ENCODE measurements at places on chromosomes 12 and 14.
A peak's percentile ranks its signal among the peaks of the same experiment; 100 is the strongest.

- no peak overlapping the region for H3K4me3 ChIP-seq
- DNase-seq, result no peak
- no peaks in the 10 kb centered on the region for H3K27me3 ChIP-seq
- no peaks in the 10 kb centered on the region for H3K4me1 ChIP-seq
- H3K27ac ChIP-seq, result no peak overlapping the region
Measured at GRCh38 chr14:59814988-59815387, 55.6 kb downstream of the RTN1 start.

DNA sequence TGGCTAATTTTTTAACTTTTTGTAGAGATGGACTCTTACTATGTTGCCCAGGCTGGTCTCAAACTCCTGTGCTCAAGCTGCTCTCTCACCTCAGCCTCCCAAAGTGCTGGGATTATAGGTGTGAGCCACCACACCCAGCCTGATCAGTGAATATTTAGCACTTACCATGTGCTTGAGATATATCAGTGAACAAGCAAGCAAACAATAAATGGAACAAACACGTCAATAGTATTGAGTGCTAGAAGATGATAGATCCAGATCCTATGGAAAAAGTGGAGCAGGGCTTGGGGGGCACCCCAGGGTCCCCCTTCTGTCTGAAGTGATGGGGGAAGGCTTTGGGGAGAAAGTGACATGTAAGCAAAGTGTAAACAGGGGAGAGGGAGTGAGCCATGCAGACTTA is 83.8 kb downstream of the NT5DC3 start:
- no peak overlapping the region for H3K4me3 ChIP-seq
- H3K27me3 ChIP-seq, result no peaks in the 10 kb centered on the region
- DNase-seq, result no peak
- no peaks in the 10 kb centered on the region for H3K4me1 ChIP-seq
- H3K36me3 ChIP-seq, result no peaks in the 10 kb centered on the region
- no peak overlapping the region for H3K27ac ChIP-seq

DNA sequence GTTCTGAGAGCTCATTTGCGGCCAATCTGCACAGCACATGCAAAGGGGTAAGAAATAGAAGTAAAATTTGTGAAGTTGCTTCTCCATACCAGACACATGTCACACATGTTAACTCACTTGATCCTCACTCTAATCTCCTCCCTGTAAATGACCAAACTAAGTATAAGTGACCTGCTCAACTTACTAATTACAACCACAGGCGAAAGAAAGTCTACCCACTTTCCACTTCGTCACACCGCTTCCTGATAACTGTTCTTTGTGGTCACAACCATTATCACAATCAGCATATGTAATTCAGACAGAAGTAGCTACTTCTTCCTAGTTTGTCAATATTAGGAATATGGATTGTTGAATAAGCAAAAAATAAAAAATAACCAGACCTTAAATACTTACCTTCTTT is 293.7 kb upstream of the CLEC14A start:
- no peak overlapping the region for H3K27ac ChIP-seq
- no peak for DNase-seq
- no peaks in the 10 kb centered on the region for H3K36me3 ChIP-seq
- no peaks in the 10 kb centered on the region for H3K27me3 ChIP-seq

GRCh38 chr12:110444455-110444854 is 5.7 kb downstream of the ARPC3 start:
- DNase-seq, result no peak
- H3K27ac ChIP-seq, result no peak overlapping the region
- H3K4me1 ChIP-seq, result peaks cover 34% of the 10 kb centered on the region

GRCh38 chr12:40515041-40515816 is 177.0 kb upstream of the CNTN1 start:
- no peak for DNase-seq
- no peaks in the 10 kb centered on the region for H3K4me1 ChIP-seq
- H3K27me3 ChIP-seq, result no peaks in the 10 kb centered on the region
- H3K36me3 ChIP-seq, result no peaks in the 10 kb centered on the region
- H3K27ac ChIP-seq, result no peak overlapping the region
- H3K4me3 ChIP-seq, result no peak overlapping the region

- H3K27ac ChIP-seq, result peak overlapping the region; percentile 72
- no peak for DNase-seq
- peak overlapping the region; percentile 47 for H3K4me3 ChIP-seq
- peaks cover 27% of the 10 kb centered on the region for H3K4me1 ChIP-seq
- H3K36me3 ChIP-seq, result no peaks in the 10 kb centered on the region
Measured at GRCh38 chr12:71686658-71687025, 760 bp downstream of the TMEM19 start.

GRCh38 chr14:101010293-101010692 is 106.8 kb upstream of the RTL1 start:
- H3K36me3 ChIP-seq, result no peaks in the 10 kb centered on the region
- no peaks in the 10 kb centered on the region for H3K27me3 ChIP-seq
- no peak overlapping the region for H3K4me3 ChIP-seq
- H3K27ac ChIP-seq, result no peak overlapping the region
- no peak for DNase-seq

DNA sequence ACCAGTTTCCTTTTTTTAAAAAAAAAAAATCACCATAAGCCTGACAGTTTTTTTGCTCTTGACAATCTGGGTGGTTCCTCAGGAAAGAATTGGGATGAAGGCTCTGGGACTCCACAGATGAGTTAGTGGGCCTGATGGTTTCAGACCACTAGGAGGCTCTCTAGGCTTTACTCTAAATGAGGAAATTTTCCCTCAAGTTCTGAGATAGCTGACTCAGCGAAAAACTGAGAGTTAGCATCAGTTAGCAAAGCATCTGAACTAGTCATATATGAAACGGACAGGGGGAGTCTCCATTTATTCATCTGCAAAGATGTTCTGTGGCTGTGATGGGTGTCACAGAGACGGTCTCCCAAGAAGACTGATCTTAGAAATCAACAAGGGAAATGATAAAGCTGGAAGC is 314.3 kb upstream of the OR4E1 start:
- H3K4me3 ChIP-seq, result no peak overlapping the region
- H3K27ac ChIP-seq, result no peak overlapping the region
- no peaks in the 10 kb centered on the region for H3K36me3 ChIP-seq
- H3K4me1 ChIP-seq, result no peaks in the 10 kb centered on the region
- H3K27me3 ChIP-seq, result no peaks in the 10 kb centered on the region
- no peak for DNase-seq

DNA sequence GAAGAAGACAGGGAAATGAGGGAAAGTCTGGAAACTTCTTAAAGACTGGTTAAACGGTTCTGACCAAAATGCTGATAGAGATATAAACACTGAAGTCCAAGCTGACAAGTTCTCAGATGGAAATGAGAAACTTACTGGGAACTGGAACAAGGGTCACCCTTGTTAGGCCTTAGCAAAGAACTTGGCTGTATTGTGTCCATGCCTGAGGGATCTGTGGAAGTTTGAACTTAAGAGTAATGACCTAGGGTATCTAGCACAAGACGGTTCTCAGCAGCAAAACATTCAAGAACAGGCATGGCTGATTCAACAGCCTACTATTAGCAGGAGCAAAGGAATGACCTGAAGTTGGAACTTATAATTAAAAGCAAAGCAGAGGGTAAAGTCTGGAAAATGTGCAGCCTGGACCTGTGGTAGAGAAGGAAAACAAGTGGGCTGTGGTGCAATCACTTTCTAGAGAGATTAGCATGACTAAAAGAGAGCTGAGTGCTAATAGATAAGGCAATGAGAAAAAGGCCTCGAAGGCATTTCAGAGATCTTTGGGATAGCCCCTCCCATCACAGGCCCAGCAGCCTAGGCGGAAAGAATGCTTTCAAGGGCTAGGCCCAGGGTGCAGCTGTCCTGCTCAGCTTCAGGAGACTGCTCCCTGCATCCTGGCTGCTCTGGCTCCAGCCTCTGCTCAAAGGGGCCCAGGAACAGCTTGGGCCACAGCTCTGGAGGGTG is 60.3 kb downstream of the ATP2B1 start:
- peaks cover 52% of the 10 kb centered on the region for H3K4me1 ChIP-seq
- no peak overlapping the region for H3K27ac ChIP-seq
- H3K4me3 ChIP-seq, result no peak overlapping the region
- no peaks in the 10 kb centered on the region for H3K27me3 ChIP-seq
- peaks cover 9% of the 10 kb centered on the region for H3K36me3 ChIP-seq

DNA sequence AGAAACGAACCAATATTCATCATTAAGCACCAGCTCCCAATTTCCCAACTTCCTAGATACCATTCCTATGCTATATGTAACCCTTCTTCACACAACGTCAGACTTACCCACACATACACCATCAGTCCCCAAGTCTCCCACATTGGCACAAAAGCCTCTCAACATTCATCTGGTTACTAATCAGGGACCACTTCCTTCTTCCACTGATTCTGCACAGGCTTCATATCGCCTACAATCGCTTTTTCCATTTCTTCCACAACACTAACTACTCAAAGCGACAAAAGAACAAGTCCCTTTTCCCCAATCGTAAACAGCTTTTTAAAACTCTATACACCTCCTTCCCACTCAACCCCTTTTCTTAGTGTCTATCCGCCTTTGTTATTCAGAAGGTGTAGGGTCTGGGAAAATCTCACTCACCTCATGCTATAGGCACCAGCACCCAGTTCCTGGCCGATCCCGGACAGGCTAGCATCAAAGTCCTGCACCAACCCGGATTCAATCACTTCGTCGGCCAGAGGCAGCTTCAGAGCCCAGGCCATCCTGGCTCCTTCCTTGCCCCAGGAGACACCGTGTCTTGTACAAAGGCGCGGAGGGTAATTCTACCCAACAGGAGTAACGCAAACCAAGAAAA is 936 bp downstream of the TFCP2 start:
- no peak for DNase-seq
- H3K27me3 ChIP-seq, result no peaks in the 10 kb centered on the region
- H3K4me1 ChIP-seq, result peaks cover 26% of the 10 kb centered on the region
- H3K36me3 ChIP-seq, result no peaks in the 10 kb centered on the region

GRCh38 chr12:1933342-1934051 is 15.0 kb upstream of the CACNA2D4 start:
- no peak overlapping the region for H3K27ac ChIP-seq
- no peaks in the 10 kb centered on the region for H3K4me1 ChIP-seq
- no peak for DNase-seq
- H3K4me3 ChIP-seq, result no peak overlapping the region

DNA sequence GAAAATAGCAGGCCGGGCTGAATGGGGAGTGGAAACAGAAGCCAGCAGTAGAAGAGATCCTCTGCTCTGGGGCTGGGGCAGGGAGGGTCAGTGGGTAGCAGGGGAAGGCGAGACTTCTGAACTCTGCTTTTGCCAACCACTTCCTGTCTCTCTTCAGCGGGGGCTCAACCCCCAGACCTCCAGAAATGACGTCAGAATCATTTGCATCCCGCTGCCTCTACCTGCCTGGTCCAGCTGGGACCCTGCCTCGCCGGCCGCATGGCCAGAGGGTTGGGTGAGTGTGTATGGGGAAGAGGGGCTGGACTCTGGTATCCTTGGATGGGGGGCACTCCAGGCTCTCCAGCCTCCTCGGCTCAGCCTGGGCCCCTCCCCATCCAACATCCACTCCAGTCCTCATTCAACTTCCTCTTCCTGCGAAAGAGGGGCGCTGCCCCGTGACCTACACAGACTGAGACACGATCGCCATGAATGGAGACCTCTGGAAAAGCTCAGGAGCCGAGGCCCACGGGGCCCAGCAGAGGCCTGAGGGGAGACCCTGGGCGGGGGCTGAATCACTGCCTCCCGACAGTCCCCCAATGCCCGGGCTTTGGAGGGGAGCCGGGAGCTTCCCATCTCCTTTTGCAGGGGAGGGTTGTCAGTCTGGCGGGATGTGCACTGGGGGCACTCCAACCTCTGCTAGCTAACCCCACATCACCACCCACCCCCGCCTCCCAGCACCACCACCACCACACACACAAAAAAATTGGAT is 458 bp upstream of the HOXC4 start:
- H3K4me1 ChIP-seq, result peaks cover 36% of the 10 kb centered on the region
- H3K27me3 ChIP-seq, result peaks cover 64% of the 10 kb centered on the region
- H3K36me3 ChIP-seq, result no peaks in the 10 kb centered on the region
- H3K4me3 ChIP-seq, result no peak overlapping the region

DNA sequence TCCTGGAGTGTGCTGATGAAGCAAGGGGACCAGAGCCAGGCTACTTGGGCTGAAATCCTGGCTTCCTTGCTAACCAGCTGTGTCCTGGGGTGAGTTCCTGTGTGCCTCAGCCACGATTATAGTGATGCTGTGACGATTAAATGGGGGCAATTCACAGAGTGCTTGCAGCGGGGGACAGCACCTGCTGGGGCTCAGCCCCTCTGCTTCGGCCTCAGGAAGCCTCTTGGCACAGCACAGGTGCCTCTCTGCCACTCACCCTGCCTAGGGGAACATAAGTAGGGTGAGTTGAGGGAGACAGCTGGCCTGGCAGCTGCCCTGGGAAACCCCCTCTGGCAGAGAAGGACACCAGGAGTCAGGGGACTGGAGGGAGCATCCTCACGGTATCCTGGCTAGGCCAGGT is 9.4 kb downstream of the KRT80 start:
- no peak for DNase-seq
- H3K27ac ChIP-seq, result no peak overlapping the region
- H3K36me3 ChIP-seq, result no peaks in the 10 kb centered on the region
- no peaks in the 10 kb centered on the region for H3K27me3 ChIP-seq
- no peak overlapping the region for H3K4me3 ChIP-seq
- no peaks in the 10 kb centered on the region for H3K4me1 ChIP-seq

GRCh38 chr12:108194585-108194984 is 65.5 kb downstream of the WSCD2 start:
- H3K4me3 ChIP-seq, result no peak overlapping the region
- no peak overlapping the region for H3K27ac ChIP-seq
- H3K27me3 ChIP-seq, result no peaks in the 10 kb centered on the region
- no peaks in the 10 kb centered on the region for H3K36me3 ChIP-seq
- DNase-seq, result no peak

- H3K4me3 ChIP-seq, result no peak overlapping the region
- H3K36me3 ChIP-seq, result no peaks in the 10 kb centered on the region
- no peak for DNase-seq
- no peak overlapping the region for H3K27ac ChIP-seq
Measured at GRCh38 chr14:24804552-24805212, 170.7 kb upstream of the GZMB start.

DNA sequence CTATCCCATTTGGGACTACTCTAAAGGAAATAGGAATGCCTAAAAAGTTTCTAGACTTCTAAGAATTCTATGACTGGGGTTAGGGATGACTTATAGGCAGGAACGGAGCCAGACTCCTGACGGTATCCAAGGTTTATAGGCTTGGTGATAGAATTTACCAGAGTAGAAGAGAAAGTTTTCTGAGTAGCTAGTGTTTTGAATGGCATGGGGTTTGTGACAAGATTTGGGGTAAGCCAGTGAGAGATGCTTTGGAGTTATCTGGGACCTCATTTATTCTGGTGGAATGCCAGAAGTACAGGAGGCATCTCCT is 444.6 kb downstream of the RAD51B start:
- no peak overlapping the region for H3K4me3 ChIP-seq
- DNase-seq, result no peak
- peaks cover 69% of the 10 kb centered on the region for H3K4me1 ChIP-seq
- no peak overlapping the region for H3K27ac ChIP-seq
- no peaks in the 10 kb centered on the region for H3K27me3 ChIP-seq

- H3K36me3 ChIP-seq, result no peaks in the 10 kb centered on the region
- no peaks in the 10 kb centered on the region for H3K27me3 ChIP-seq
- H3K27ac ChIP-seq, result no peak overlapping the region
- no peaks in the 10 kb centered on the region for H3K4me1 ChIP-seq
- H3K4me3 ChIP-seq, result no peak overlapping the region
Measured at GRCh38 chr12:34287986-34288962, 266.0 kb downstream of the ALG10 start.
